ENCODE measurements at places on chromosomes 3 and 15.

- no peak for DNase-seq
Observed at GRCh38 chr15:61682891-61683735, 377.1 kb downstream of the VPS13C start.

DNA sequence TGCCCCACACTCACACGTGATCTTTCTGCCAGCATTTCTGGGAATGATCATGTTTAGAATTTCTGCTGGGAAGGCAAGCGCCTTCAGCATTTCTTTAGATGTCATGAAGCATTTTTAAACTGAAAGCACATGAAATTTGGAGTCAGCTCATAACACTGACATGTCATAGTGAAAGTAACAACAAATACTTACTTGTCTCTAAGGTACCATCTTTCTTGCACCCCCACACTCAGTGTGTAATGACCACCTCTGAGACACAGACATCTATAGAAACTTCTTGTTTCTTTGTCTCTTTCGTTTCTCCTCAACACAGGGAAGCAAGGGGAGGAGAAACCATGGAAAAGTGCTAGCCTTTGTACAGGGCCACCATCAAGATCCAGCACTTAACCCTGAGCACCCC lies 171.7 kb downstream of the RORA start:
- no peak for DNase-seq

- DNase-seq = no peak
Observed at GRCh38 chr3:13263770-13264467, 156.2 kb downstream of the NUP210 start.

DNA sequence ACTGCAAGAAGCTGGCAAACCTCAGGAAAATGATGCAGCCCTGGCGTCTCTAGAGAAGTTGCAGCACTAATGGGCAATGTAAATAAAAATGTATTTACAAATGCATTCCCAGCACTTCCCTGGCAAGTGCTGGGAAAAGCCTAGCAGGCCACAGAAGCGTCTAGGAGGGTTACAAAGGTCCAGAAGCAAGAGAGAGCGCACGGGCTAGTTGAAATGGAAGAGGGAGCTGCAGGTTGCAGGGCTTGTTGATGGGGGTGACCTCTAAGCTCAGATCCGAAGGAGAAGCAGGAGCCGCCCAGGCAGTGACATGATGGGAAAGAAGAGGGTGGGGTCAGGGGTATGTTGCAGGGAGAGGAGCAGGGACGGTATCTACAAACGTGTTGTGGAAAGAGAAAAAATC lies 2.7 kb upstream of the KNL1 start:
- DNase-seq = no peak
